ENCODE measurements at places on chromosomes 5 and 9. TPM values are rescaled to one million over a fixed set of nuclear protein-coding genes. Genes with fewer than 3 reads are reported as not detected.

Gene SHISAL2B
- total RNA-seq, result not detected

Gene SPINK6
- total RNA-seq, result not detected

Gene LECT2
- total RNA-seq, result 93.8 TPM

Gene FOXD4L3
- total RNA-seq, result not detected

Gene CD274
- total RNA-seq, result 2.5 TPM

Gene PLPP7
- 0.59 TPM for total RNA-seq

Gene LTC4S
- total RNA-seq, result 1.8 TPM

Gene EFNA5
- total RNA-seq, result 0.50 TPM

Gene NUP214
- total RNA-seq, result 14.7 TPM

Gene RLN2
- not detected for total RNA-seq

Gene SLC6A18
- total RNA-seq, result not detected

Gene GARIN3
- total RNA-seq, result not detected

Gene PCDHAC2
- 1.8 TPM for total RNA-seq

Gene SYNPO
- total RNA-seq, result 17.5 TPM

Gene SLC2A6
- total RNA-seq, result 3.9 TPM

Gene SLC45A2
- total RNA-seq, result 1.3 TPM

Gene ADRB2
- total RNA-seq, result 4.0 TPM

Gene ANAPC2
- total RNA-seq, result 32.6 TPM

Gene S100Z
- total RNA-seq, result 0.33 TPM

Gene TLX3
- total RNA-seq, result not detected

Gene FBXL7
- total RNA-seq, result 1.4 TPM

Gene IFNK
- total RNA-seq, result not detected

Gene SOHLH1
- total RNA-seq, result not detected

Gene GFI1B
- total RNA-seq, result not detected

Gene PHYHD1
- total RNA-seq, result 9.2 TPM

Gene STPG3
- total RNA-seq, result not detected

Gene CRB2
- total RNA-seq, result not detected

Gene SH2D3C
- total RNA-seq, result 5.1 TPM

Gene LCN1
- total RNA-seq, result not detected

Gene SYK
- total RNA-seq, result 5.3 TPM

Gene TXN
- 65.4 TPM for total RNA-seq

Gene LCN6
- not detected for total RNA-seq

Gene OR2V1
- not detected for total RNA-seq

Gene GPR150
- total RNA-seq, result 0.08 TPM

Gene LRRTM2
- total RNA-seq, result not detected

Gene PCDHGB5
- 2.5 TPM for total RNA-seq

Gene CMYA5
- 2.6 TPM for total RNA-seq

Gene RNF14
- 50.6 TPM for total RNA-seq

Gene SLC23A1
- total RNA-seq, result 10.0 TPM

Gene ALDH1A1
- 208 TPM for total RNA-seq

Gene PCDHGB7
- total RNA-seq, result 3.1 TPM

Gene SLC9A3
- total RNA-seq, result 0.65 TPM

Gene RNF180
- 1.2 TPM for total RNA-seq

Gene PRDM9
- not detected for total RNA-seq

Gene PCDHB6
- not detected for total RNA-seq

Gene PCDHGA9
- total RNA-seq, result 0.51 TPM

Gene CLIC3
- total RNA-seq, result 0.42 TPM

Gene EIF4EBP3
- total RNA-seq, result 1.5 TPM

Gene CWC27
- total RNA-seq, result 6.7 TPM

Measured in liver (tissue), 10 donors.